ENCODE measurements at places on chromosomes 6 and 20.

GRCh38 chr20:47546184-47547033 lies 44.7 kb downstream of the NCOA3 start:
- peak; percentile 93 for DNase-seq

GRCh38 chr6:14883921-14884320 lies 361.9 kb upstream of the JARID2 start:
- peak; percentile 59 for DNase-seq

DNA sequence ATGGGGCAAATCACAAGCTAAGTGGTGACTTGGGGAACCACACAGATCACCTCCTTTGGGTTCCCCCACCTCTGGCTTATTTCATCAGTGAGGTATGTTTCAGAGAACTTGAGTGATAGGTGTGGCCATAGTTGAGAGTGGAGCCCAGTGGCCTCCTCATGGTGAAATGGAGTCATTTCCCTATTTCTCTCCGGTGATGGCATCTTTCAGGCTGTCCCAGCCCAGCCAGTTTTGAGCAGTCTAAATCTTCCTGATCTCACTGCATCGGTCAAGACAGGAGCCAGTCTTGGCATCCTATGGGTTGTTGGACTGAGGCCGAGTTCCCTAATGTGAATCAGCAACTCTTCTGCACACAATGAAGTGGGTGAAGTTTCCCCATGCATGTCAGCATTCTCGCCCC lies 132.4 kb downstream of the EYA2 start:
- DNase-seq, result no peak

GRCh38 chr6:133456439-133456838 lies 215.3 kb downstream of the EYA4 start:
- no peak for DNase-seq

DNA sequence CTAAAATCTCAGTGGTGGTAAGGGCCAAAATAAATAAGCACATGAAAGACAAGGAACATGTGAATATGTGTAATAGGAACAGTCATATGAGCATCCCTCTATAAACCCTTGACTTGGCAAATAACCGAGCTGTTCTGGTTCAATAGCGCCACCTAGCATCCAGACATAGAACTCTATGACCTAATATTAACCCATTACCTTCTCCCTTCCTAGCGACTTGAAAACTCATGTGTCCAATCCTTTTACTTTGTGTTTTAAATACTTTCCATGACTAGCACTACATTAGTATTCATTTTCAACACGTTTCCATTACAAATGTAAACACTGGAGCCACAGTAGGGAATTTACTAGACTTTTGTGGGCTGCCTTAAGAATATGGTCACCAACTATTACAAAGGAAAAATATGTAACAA lies 279.7 kb downstream of the UST start:
- DNase-seq, result peak; percentile 88

DNA sequence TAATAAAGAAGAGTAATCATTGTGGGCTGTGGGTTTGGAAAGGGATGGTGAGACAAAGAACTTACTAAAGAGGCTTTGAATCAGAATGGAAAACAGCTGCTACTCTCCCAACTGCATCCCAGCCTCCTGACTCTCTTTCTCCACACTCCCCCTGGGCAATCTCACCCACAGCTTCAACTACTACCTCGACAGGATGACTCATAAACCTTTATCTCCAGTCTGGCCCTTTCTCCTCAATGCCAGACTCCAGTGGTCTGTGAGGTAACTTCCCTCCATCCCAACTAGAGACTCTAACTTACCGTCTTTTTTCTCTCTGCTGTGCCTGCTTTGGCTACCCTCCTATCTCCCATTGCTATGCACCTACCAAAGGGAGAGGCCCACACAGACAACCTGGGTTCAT lies 135.3 kb upstream of the RREB1 start:
- peak; percentile 63 for DNase-seq

DNA sequence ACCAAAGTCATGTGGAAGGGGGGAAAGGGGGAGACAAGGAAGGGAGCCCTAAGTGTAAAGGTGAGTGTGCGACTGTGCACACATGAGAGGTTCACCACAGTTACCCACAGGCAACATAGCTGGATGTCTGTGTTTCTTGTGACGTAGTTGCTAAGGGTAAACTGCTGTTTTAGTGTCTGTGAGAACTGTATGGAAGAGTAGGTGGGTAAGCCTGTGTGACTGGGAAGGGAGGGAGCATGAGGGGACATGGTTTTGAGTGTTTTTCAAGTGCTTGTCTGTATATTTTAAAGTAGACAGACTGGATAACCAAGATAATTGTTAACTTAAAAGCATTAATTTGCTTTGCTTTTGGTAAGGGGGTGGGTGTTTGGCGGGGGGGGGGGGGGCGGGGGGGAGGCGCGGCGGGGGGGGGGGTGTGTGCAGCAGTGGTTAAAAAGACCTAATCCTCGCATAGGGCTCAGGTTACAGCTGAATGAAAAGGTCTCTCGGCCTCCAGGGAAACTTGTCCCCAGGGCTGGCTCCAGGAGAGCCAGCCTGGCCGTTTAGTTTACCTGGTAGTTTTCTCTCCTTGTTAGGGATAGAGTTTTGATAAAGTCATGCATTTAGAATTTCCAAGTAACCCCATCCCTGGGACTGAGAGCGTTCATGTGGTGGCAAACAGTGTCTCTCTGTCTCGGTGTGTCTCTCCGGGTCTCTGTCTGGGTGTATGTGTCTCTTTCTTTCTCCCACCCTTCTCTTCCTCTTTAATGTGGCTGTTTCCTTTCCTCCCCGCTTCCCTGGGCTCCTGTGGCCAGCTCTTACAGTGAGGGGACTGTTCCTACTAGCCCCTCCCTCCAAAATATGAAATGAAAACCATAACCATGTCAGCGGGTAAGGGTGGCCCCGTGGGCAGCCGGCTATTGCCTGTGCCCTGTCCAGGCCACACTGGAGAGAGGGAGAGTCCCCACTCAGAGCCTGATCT lies 3.4 kb downstream of the SCUBE3 start:
- DNase-seq, result no peak

GRCh38 chr6:125201961-125202729 lies 48.6 kb downstream of the TPD52L1 start:
- peak; percentile 97 for DNase-seq

GRCh38 chr6:33289784-33290315 lies 449 bp downstream of the PFDN6 start:
- DNase-seq, result no peak

- DNase-seq, result peak; percentile 69
These were observed 18.9 kb downstream of the PERP start for GRCh38 chr6:138088326-138088762.

DNA sequence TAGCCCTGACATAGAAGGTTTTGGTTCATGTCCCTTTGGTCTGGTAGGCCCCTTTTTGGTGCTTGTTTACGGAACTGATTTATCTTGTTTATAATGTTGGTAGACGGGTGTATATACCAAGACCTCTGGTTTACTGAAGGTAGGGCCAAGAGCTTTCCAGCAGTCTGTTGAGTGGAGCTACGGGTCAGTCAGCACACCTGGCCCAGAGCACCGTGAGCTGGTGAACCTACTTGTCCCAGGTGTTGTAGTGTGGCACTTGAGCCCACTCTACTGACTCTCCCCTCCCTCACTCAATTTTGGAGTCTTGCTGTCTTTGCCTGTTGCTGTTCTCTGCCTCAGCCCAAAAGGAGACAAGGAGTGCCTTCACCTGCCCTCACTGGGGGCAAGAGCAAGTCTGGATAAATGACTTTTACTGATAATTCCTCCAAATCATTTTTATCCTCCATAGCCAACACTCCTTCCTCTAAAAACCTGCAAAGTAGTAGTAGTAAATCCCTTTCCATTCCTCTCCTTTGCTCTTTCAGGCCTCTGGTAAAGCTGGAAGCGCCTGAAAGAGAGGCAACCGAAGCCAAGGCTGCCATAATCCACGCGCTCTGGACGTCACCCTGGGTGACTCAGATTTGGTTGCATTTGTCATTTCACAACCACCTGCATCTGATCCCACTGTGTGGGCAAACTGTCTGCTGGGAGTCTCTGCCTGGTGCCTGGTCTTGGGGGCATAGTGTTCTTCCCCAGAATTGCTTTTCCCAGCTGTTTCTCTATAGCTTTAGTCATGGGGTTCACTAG lies 22.2 kb downstream of the RREB1 start:
- DNase-seq, result no peak

GRCh38 chr6:111462770-111463391 lies 20.1 kb downstream of the REV3L start:
- DNase-seq, result peak; percentile 31

GRCh38 chr6:11200356-11200755 lies 32.1 kb downstream of the NEDD9 start:
- DNase-seq, result peak; percentile 55

- no peak for DNase-seq
These were observed 8.8 kb upstream of the CD93 start for GRCh38 chr20:23094927-23095326.

GRCh38 chr20:59223750-59224149 lies 60.1 kb downstream of the ZNF831 start:
- no peak for DNase-seq

DNA sequence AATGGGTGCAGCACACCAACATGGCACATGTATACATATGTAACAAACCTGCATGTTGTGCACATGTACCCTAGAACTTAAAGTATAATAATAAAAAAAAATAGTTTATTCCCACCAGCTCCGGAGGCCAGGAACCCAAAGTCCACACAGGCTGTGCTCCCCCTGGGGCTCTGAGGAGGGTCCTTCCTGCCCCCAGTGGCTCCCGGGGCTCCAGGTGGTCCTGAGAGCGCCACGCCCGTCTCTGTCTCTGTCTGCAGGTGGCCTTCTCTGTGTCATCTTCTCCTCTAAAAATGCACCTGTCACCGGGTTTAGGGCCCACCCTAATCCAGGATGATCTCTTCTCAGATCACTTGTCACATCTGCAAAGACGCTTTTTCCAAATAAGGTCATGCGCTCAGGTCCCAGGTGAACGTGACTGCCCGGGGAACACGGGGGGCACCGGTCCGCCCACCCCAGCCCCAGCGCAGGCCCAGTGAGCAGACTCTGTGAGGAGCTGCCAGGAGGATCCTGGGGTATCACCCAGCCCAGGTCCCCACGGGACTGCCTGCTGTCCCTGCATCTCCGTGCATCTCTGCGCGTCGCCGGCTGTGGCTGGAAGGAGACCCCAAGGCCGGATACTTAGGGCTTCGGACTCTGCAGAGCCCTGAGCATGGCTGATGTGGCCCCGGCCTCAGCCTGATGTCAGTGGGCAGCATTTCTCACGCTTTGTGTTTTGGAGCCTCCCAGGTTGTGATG lies 11.8 kb downstream of the SLCO4A1 start:
- DNase-seq, result no peak

DNA sequence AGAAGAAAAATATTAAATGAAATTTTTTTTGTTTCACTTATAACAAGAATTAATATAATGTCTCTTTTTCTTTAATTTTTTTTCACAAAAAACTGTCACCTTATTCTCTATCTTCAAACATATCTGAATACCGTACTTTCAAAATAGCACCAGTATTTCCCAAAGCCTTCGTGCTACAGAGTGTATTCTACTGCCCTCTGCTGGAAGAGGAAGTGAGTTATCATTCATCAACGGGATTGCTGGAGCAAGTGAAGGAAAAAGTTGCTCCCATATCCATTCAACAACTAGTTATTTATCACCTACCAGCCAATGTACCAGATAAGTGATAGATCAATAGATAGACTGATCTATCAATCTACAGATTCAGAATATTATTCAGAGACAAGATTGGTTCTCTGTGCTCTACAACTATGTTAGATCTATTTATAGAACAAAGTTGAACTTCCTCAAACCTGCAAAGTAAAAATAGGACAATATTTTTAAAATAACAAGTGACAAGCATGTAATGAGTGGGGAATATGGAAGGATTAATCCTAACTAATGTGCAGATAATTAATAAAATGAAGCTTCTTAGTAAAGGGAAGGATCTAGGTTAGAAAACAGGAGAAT lies 26.7 kb upstream of the TFAP2B start:
- peak; percentile 12 for DNase-seq

DNA sequence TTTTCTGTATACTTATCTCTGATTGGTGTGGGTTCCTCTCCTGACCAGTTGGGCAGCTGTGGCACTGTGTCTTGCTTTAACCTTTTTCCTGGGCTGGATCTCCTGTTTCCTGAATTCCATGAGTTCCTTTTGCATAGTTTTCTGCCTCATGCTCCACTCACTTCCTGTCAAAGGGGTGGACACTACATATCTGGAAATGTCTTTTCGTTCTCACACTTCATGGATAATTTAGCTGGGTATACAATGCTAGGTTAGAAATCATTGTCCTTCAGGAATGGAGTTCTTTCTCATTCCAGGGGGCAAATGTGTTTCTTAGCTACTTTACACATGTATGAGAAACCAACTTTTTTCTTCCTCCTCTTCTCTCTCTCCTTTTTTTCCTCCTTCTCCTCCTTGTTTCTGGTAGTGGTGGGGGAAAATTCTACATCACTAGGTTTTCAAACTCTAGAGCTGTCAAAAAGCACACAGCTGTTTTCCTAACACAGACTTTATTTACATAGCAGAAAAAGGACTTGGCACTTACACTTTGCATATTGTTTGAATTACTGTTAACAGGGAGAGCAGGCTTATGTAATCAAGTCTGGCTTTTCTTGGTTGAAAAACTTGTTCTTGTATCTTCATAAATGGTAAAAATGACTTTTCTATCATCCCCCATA lies 9.0 kb upstream of the DDX27 start:
- DNase-seq, result no peak

DNA sequence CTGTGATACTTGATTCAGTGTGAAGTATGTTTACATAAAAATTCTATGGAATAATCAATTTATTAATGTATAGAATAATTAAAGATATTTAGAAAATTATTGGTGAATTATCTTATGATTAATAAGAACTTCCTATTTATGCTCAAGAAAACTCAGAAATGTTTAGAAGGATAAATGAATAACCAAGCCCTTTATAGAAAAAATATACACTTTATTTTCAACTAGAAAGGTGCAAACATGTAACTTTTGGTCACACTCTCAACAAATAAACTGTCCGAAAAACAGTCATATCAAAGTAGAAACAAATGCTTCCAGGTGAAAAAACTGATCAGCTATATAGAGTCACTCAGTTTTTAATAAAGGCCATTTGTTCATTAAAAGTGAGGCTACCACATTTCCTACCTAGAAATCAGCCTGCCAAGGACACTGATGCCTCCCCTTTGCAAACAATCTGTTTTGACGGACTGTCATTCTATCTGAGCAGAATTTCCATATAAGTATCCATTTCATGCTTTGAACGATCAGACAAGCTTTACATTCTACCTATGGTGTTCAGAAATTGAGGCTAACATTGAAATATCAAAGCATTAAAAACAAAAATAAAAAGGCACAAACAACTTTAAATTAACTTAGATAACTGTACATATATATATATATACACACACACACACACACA lies 3.0 kb downstream of the CCN2 start:
- peak; percentile 28 for DNase-seq

DNA sequence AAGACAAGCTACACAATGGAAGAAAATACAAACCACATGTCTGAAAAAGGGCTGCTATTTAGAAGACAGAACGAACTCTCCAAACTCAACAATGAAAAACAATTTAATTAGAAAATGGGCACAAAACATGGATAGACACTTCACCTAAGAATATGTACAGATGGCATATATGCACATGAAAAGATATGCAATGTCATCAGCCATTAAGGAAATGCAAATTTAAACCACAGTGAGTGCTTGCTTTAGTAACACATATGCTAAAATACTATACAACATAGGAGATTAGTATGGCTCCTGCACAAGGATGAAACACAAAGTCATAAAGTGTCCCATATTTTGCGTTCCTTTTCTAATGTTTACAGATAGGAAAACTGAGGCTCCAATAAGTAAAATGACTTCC lies 60.4 kb upstream of the FAM83B start:
- no peak for DNase-seq

All from fibroblast of skin of abdomen (primary cell).